ENCODE measurements at places on chromosomes 16 and 17.
A peak's percentile ranks its signal among the peaks of the same experiment; 100 is the strongest.

GRCh38 chr17:41792845-41793783, 6.6 kb upstream of the JUP start:
- peak; percentile 28 for DNase-seq

DNA sequence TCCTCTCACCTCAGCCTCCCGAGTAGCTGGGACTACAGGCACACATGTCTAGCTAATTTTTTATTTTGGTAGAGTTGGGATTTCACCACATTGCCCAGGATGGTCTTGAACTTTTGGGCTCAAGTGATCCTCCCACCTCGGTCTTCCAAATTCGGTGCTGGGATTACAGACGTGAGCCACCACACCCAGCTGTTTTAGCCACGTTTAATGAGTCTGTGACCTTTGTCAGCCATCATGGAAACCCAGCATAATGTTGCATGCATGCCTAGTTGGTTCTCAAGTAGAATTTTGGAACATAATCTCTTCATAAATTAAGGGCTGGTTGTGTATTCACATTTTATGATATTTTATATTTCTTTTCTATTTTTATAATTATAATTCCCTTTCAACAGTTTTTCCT, 42.0 kb downstream of the GOSR1 start:
- no peak for DNase-seq

DNA sequence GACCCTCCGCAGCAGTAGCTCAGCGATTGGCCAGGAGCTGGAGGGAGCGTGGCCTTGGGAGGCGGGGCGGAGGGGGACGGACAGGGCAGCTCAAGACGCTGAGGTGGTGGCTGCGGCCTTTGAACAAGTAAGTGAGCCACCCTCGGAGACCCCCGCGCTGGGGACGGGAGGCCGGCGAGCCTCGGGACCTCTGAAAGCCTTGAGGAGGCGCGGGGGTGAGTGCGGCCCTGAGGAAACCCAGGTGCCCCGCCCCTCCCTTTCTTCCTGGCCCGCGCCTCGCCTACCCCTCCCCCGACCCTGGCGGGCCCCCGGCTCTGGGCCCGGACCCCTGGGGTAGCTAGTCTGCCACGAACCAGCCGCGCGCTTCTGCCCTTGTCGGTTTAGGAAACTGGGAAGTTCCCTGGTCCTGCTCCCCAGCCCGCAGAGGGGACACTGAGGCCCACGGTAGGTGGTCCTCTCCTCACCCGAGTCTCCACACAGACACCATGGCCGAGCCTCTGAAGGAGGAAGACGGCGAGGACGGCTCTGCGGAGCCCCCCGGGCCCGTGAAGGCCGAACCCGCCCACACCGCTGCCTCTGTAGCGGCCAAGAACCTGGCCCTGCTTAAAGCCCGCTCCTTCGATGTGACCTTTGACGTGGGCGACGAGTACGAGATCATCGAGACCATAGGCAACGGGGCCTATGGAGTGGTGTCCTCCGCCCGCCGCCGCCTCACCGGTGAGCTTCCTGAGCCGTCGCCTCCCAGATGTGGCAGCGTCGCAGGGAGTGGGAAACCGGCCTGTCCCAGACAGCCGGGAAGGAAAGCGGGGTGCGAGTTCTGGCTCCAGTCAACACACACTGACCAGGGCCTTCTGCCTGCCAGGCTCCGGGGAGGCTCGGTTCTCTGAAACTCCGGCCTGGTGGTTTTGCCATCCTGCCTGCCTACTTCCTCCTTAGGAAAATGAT, at the start of gene MAPK7:
MAPK7 (plus strand) TSS at position 83 of the 945 bp plus-strand sequence; CDS start at position 486, 403 bp downstream.
- no peak for DNase-seq

GRCh38 chr16:31243734-31244670, 15.8 kb upstream of the ITGAM start:
- peak; percentile 83 for DNase-seq

DNA sequence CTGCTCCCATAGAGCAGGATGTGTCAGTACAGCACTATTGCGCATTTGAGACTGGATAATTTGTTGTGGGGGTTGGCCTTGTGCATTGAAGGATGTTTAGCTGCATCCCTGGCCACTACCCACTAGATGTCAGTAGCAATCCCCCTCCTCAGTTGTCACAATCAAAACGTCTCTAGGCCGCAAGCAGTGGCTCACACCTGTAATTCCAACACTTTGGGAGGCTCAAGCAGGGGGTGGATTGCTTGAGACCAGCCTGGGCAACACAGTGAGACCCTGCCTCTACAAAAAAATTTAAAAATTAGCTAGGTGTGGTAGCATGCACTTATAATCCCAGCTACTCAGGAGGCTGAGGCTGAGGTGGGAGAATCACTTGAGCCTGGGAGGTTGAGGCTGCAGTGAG, 48.4 kb downstream of the CENPV start:
- DNase-seq: peak; percentile 1

DNA sequence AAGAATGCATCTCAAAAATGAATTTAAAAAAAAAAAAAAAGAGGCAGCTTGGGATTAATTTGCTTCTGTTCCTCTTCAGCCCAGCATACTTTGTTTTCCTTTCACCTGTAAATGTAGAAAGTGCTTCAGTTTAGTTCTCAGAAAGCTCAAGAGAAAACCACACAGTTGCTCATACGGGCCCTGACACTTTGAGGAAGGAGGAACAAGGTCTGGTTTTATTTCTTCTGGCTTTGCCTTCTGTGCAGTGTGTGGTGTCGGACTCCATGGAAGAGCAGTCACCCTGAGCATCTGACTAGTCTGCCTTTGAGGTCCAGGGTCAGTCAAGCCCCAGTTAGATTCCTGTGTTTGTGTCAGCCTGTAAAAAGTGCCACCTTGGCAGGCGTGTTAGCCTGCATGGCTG, 27.6 kb downstream of the NMT1 start:
- DNase-seq: no peak

GRCh38 chr16:60776281-60776680, 1260.0 kb downstream of the CDH8 start:
- DNase-seq: no peak

GRCh38 chr17:13735444-13735843, 133.7 kb upstream of the HS3ST3A1 start:
- no peak for DNase-seq

- DNase-seq: no peak
Observed at GRCh38 chr17:48057626-48058025, 9.5 kb downstream of the NFE2L1 start.

DNA sequence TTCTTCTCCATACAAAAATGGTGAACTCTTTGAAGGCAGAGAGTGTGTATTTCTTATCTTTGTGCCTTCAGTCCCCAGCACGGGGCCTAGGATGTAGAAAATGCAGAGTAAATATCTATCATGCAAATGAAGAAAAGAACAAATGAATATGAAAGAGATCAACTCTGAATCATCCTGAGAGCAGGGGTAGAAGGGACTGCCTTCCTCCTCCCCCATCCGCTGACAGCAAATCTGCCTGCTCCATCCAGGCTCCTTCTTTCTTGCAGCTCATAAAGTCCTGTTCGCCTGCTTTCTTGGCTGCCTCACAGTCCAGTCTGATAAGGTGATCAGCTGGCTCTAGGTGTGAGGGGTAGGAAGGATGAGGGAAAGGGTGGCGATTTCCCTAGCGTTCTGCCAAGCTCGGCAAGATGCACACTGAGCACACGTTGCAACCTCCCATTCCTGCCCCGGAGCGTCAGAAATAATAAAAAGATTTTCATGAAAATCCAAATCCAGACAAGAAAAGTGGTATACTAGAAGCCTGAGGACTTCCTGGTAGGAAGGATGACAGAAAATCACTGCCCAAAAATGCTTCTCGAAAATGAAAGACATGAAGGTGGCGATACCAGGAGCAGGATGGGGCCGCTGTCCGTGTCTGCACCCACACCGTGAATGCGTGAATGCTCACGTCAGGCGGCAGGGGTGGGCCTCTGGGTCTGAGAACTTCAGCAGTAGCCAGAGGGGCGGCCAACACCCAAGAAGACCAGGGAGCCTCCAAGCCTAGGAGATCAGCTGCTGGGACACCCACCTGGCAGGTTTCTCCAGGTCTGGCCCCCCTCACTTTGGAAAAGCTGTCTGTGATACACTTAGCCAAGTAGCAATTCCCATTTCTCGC, 67.1 kb downstream of the VPS53 start:
- no peak for DNase-seq

- no peak for DNase-seq
Observed at GRCh38 chr17:81243333-81243664, 4.2 kb downstream of the NDUFAF8 start.

DNA sequence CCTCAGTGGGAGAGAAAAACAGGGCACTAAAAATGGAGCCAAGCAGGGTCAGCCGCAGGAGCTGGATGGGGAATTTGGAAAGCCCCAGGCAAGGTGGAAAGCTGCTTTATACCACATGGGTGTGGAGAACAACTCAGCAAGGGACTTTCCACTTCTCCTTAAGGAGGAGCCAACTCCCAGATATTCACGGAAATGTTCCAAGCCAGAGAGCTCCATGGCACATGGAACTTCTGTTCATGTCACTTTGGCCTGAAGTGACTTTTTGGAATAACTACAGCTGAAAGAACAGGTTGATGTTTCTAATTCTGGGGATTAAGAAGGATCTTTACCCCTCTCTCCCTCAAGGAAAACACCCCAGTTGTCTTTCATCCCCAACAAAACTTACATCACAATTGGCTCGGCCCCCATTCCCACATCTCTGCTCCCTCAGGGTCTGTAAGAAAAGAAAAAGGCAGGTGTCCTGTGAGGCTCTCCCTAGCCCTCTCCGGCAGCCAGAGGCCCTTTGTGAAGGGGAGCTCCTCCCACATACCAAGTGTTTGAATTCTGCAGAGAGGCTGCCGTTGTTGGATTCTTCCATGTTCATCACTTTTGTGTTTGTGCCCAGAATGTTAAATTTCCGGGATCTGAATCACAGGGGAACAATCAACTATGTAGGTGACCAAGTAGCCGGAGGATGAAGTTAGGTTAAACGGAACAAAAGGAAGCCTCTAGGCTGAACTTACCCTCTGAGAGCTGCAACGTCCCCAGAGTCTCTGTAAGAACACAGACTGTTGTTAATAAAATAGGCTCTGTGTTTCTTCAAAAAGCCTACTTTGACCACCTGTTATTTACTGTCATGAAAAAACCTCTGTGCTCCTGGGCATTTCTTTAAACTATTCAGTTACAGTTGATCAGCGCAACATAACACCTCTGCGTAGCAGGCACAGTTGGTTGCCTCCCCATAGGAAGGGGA, 41.0 kb downstream of the STAT5A start:
- DNase-seq: no peak

- no peak for DNase-seq
Observed at GRCh38 chr16:4911970-4912386, 25.0 kb downstream of the PPL start.

DNA sequence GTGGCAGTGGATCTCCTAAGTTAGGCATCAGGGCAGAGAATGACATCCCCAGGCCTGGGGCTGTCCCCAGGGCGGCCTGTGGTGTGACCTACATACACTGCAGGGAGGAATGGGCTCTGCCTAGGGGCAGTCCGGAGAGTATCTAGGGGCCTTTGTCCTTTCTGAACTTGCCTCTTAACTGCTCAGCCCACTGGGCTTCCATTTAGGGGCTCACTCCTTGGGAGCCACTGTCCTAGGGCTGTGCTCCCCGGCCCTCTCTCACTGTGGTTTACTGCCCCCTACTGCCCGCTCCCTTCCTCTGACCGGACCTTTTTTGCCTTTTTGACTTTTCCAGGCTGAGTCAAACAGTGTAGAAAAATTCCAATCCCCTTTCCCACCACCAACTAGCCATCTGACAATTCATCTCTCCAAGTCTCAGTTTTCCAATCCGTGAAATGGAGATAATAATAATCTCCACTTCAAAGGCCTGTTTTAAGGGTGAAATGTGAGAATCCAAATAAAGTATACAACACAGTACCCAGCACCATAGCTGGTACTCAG, 66.8 kb downstream of the DNAH3 start:
- peak; percentile 20 for DNase-seq

DNA sequence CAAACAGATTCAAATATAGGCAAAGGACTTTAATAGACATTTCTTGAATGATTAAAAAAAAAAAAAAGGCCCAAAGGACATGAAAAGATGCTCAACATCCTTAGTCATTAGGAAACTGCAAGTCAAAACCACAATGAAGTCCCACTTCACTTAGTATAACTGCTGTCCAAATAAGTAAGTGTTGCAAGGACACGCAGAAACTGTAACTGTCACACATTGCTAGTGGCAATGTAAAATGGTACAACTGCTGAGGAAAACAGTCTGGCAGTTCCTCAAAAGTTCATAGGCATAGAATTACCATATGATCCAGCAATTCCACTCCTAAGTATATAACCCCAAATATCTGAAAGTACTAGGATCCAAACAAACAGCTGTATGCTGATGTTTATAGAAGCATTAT, 112.7 kb downstream of the BRIP1 start:
- DNase-seq: no peak

DNA sequence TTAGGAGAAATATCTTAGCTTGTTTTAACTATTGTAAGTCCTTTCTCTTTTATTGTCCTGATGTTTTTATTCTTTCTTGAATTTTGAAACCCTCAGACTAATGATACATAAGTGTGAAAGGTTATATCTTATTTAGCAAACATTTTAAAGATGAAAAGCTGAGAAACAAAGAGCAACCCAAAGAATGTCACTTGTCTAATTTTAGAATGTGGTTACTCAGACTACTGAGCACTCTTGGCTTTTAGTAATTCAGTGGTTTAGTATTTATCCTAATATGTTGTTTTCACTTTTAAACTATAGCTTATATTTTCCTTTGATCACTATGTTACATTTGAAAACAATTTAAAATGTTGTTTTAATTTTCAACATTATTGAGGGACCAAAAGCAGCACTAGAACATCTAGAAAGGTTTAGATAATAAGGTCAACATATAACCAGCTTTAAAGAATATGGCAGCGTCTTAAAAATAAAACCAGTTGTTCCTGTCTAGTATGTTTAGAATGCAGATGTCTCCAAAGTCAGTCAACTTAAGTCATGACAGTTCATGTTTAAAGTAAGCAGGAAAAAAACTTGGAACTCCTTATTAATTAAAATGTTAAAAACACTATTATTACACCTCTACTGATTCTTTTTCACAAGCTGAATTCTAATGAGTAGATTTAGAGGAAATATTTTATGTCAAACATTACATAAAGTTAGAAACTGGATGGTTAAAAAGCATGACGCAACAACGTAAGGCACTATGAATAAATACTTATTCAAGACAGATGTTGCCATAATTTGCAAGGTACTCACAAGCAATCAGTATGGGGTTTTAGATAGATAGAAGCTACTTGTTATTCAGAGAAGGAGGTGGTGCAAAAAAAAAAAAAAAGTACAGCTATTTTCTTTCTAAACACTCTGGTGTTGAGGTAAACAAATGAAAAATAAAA, 2.4 kb downstream of the MBTD1 start:
- DNase-seq: no peak
